ENCODE measurements at places on chromosomes 2 and 18. TPM values are rescaled to one million over a fixed set of nuclear protein-coding genes. Genes with fewer than 3 reads are reported as not detected.

DNA sequence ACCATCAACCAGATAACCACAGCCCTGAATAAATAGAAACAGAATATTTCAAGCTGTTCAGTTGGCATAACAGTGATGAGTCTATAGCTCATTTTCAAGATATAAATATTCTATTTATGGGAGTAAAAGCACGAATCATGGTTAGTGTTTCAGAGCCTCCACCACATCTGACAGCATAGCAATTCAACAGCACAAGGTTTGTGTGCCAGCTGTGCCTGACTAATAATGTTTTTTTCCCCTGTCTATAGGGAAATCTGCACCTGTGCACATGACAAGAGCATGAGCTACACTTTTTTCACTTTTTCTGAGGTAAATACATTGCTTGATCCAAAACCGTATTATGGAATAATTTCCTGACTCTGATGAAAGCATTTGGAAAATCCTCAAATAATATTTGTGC, 251.3 kb downstream of the RPIA start:
- DNase-seq: no peak

DNA sequence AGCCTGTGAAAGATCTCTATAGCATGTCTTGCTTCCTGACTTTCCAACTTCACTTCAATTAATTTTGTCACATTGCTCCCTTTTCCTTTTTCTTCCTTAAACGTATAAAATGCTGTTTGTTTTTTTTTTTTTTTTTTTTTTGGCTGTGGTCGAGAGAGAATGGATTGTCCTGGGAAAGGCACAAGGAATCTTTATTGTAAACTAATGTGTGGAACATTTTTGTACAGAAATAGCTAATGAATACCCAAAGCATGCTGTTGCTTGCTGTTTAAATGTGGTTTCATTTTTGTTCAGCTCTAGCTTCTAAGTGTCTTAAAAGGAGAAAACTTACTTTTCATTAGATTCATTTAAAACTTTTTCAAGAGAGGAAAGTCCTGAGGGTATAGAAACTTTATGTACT, 105.5 kb downstream of the GPD2 start:
- no peak for DNase-seq

GRCh38 chr18:73446502-73446901, 578.7 kb upstream of the NETO1 start:
- no peak for DNase-seq

GRCh38 chr18:63297687-63298399, 21.7 kb downstream of the BCL2 start:
- no peak for DNase-seq

GRCh38 chr2:222294996-222295367, 3.8 kb downstream of the PAX3 start:
- no peak for DNase-seq

Gene C18orf54
- 3.4 TPM for total RNA-seq

Gene CYTIP
- total RNA-seq: 0.34 TPM

Gene DSG4
- not detected for total RNA-seq

Gene SP140
- total RNA-seq: 3.6 TPM

Gene MBOAT2
- 32.2 TPM for total RNA-seq

All from kidney epithelial cell (primary cell).